ENCODE measurements at places on chromosomes 4 and X.

- no peak for DNase-seq
These were observed 73.9 kb downstream of the FAT4 start for GRCh38 chr4:125388613-125389012.

GRCh38 chrX:129818123-129818522 lies 25.6 kb downstream of the ZDHHC9 start:
- DNase-seq, result no peak

- no peak for DNase-seq
These were observed 2.2 kb upstream of the C4orf36 start for GRCh38 chr4:86894455-86894854.

DNA sequence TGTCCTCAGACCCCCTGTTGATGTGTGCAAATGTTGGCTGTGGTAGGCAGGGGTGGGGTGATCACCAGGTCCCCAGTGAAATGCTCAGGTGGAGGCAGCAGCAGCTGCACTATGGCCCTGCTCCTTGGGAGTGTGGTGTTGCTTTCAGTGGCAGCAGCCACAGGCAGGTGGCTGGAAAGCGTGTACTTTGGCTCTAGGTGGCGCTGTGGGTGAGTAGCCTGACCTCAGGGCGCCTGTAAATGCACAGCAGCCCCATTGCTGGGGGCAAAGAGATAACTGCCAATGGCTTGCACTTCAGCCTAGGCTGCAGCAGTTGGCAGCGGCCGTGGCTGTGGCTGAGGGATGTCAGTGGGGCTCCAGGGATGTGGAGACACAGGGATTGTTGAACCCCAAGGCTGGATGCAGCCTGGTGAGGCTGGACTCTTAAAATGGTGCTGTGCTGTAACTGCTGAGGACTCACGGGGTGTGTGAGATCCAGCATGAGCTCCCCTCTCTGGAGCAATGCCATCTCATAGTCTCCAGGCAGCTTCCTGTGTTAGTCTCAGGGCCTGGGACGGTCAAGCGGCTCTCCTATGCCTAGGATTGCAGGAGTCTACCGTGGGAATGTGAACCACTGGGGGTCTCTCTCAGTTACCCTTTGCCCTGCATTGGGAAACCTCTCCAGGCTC lies 421.7 kb upstream of the HTR2C start:
- DNase-seq, result no peak

- no peak for DNase-seq
These were observed 167.5 kb downstream of the PRKX start for GRCh38 chrX:3545901-3546300.

DNA sequence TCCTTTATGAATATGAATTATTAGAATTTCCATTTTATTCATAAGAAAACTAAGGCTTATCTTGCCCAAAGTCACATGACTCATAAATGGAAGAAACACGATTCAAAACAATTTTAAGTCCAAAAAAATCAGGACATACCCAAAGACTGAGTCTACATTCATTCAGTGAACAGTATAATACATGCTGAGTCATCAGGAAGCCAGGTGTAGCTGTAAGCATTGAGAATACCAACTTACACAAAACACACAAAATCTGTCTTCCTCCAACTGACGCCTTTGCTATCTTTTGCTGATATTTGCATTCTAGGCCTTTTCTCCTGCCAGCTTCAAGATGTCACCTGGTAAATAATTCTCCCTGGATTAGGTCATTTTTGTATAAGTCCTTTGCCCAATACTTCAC lies 520.1 kb upstream of the GALNT7 start:
- DNase-seq, result no peak

DNA sequence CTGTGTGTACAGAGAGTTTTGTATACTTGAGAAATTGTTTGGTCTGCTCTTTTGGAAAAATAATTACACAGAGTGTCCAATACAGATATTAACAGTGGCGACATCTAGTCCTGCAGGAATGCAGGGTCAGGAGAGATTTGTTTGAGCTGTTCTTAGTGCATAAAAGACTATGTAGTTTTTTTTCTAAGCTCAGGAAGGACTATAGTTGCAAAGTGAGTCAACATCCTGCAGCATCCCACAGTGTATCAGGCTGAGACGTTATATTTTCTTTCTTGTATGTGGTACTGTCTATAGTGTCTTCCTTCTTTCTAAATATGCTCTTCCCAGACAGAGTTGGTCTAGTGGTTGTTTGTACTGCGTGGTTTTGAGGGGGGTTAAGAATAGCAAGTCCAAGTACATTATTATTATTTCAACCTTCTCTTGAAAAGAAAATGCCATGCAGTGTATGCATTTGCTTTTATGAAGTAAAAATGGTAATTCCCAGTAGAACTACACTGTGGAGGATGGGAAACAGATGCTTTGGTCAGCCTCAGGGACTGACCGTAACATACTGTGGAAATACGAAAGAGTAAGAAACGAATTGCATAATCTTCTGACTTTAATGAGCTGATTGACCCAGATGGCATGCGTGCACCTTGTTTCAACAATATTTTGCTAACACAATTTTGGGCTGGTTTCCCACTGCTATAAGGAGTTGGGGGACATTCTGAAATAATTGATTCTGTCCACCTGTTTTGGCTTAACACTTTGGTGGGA lies 67.4 kb downstream of the DMP1 start:
- DNase-seq, result no peak

DNA sequence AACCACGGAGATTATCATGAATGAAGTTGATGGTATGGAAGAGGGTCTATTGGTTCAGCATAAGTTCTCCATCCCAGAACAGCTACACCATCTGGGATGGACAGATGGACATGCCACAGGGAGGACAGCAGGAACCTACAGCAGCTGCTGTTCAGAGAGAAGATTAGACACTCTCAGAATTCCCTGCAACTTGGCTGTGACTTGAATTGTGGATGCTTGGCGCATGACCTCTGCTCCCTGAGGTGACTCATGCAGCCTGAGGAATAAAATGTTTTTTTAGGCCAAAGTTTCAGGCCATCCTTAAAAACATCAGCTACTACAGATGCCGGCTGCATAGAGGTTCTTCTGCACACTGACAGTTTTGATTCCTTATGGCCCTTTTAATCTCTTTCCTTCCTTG lies 97.3 kb downstream of the RS1 start:
- no peak for DNase-seq

- no peak for DNase-seq
These were observed 305.4 kb downstream of the ARAP2 start for GRCh38 chr4:35938936-35939335.

- DNase-seq, result no peak
These were observed 81.6 kb downstream of the NYX start for GRCh38 chrX:41528784-41529183.

GRCh38 chr4:61605984-61606383 lies 405.9 kb downstream of the ADGRL3 start:
- no peak for DNase-seq

DNA sequence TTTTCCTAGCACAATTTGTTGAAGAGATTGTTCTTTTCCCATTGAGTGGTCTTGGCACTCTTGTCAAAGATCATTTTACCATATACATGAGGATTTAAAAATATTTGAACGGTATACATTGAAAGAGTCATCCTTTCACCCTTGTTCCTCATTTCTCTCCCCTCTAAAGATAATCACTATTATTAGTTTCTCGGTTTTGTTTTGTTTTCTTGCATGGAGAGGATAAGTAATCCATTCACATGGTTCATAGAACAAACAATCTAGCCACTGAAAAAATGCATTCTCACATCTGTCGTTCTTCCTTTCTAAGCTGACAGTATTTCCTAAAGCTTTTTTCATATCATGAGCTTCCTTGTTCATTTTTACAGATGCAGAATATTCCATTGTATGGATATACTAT lies 39.2 kb upstream of the MSMO1 start:
- DNase-seq, result no peak

DNA sequence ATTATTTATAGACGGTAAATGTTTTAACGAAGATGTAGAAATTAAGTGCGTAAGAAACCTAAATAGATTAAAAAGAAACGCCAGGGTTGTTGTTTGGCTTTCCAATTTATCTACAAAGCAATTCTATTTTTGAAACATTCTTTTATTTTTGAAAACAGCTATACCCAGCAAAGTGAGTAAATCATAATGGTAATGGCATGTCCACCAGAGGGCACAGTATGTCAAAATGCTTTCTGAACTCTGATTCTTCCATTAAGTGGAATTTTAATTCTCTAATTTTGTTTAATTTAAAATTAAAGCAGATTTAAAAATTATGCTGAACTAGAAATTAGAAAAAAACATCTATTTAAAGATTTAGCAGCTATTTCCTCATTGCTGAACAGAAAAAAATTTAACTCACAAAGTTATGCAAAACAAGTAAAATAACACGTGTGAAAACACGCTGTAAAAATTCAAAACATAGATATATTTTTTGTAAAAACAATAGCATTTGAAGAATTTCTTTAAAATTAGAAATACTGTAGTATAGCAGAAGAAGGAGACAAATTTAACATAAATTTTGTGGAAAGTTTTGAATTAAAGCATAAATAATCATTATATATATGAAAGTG lies 26.5 kb downstream of the RASSF6 start:
- DNase-seq, result no peak

- DNase-seq, result no peak
These were observed 1522.9 kb downstream of the PCDH18 start for GRCh38 chr4:136009258-136009832.

GRCh38 chr4:8704632-8705031 lies 112.1 kb downstream of the CPZ start:
- no peak for DNase-seq

- no peak for DNase-seq
These were observed 613.4 kb upstream of the NR3C2 start for GRCh38 chr4:149055624-149056023.

GRCh38 chr4:138555584-138555983 lies 313.4 kb upstream of the SLC7A11 start:
- no peak for DNase-seq

GRCh38 chr4:186765673-186766546 lies 42.3 kb upstream of the FAT1 start:
- no peak for DNase-seq

DNA sequence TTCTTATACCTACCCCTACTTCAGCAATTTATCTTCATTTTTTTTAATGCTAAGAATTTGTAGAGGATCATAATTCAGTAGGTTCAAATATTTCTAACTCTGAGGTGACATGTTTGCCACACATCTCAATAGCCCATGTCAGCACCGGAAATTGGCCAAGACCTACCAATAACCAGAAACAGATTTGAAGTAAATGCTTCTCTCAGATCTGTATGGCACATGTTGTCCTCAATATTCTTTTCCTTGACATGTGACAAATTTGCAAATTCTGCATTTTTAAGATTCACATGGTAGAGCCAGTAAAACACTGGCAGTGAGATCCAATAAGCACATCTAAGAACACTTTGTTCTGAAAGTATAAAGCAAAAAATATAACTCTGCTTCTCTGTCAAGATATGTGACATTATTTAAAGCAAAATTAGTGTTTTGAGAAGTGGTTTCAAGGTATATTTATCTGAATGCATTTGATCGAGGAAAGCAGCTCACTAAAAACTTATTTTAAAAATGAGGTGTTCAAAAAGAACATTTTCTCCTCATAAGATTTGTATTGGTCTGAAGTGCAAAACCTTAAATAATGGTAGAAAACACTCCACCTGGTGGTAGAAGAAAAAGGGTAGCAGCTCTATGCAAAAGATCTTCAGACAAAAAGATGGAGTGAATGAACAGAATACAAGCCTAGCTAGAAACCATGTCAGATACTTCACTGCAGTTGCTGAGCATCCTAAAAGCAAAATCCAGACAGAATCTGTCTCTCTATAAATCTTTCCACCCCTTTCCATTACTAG lies 513.8 kb upstream of the FAM241A start:
- DNase-seq, result no peak

GRCh38 chr4:56139241-56139827 lies 190.6 kb downstream of the CEP135 start:
- DNase-seq, result no peak

GRCh38 chrX:33272986-33273385 lies 61.6 kb upstream of the DMD start:
- DNase-seq, result no peak

GRCh38 chr4:69601065-69601464 lies 38.4 kb downstream of the UGT2A2 start:
- DNase-seq, result no peak

GRCh38 chr4:141174457-141174856 lies 41.2 kb upstream of the RNF150 start:
- DNase-seq, result no peak

GRCh38 chr4:88705805-88706492 lies 8.3 kb upstream of the NAP1L5 start:
- no peak for DNase-seq

DNA sequence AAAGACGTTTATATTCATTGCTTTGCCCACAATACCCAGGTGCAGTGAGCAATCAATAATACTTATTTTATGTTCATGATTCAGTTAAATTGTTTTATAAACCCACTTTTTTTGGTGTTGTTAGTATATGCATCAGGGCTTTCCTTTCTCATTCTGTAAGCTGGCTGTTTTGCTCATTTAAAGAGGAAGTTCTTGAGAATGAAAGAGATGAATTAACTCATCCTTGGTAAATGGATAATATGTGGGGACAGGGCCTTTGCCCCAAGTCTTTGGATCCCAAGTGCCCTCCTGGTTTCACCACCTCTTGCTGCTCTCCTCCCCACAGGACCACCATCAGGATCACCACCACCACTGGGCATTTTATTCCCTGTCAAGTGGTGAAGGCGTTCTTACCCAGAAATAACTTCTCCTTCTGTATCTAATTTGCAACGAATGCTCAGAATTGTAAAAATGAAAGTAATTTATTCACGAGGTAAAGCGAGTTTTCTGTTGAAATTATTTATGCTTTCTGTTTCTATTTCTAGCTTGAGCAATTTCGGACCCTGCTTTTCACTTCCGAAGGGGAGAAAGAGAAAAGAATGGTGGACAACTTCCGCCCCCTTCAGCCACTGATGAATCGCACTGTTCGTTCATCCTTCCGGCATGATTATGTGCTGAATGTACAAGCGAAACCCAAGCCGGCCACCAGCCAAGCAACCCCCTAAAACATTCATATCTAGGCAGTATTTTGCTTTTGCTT lies 8.2 kb upstream of the ZRSR2 start:
- DNase-seq, result peak; percentile 59

- no peak for DNase-seq
These were observed 639.9 kb upstream of the CPEB2 start for GRCh38 chr4:14362385-14362784.

DNA sequence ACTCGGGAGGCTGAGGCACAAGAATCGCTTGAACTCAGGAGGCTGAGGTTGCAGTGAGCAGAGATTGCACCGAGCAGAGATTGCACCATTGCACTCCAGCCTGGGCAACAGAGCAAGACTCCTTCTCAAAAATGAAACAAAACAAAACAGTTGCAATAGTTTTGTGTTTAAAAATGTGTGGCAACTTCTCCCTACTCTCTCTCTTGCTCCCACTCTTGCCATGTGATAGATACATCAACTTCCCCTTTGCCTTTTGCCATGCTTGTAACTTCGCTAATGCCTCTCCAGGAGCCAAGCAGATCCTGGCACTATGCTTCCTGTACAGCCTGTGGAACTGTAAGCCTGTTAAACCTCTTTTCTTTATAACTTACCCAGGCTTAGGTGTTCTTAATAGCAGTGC lies 52.5 kb upstream of the INTU start:
- no peak for DNase-seq

DNA sequence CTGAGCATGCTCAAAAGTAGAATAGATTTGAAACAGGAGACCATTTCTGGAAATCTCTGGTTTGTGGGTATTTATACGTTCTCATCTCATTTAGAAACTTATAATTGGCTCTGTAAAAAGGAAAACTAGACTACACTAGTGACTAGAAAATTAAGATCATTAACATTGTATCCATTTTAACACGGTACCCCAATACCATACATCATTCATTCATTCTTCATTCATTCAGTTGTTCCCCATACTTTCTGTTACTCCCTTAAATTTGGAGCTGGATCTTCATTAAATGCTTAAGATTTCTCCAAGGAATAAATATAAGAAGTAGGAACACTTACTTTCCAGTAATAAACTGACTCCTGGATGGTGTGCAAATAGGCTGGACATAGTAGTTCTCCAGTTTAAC lies 1.3 kb downstream of the ARSJ start:
- no peak for DNase-seq
